CD4-positive, CD25-positive, alpha-beta regulatory T cell (primary cell): ENCODE measurements at places on chromosomes 12 and 14.

DNA sequence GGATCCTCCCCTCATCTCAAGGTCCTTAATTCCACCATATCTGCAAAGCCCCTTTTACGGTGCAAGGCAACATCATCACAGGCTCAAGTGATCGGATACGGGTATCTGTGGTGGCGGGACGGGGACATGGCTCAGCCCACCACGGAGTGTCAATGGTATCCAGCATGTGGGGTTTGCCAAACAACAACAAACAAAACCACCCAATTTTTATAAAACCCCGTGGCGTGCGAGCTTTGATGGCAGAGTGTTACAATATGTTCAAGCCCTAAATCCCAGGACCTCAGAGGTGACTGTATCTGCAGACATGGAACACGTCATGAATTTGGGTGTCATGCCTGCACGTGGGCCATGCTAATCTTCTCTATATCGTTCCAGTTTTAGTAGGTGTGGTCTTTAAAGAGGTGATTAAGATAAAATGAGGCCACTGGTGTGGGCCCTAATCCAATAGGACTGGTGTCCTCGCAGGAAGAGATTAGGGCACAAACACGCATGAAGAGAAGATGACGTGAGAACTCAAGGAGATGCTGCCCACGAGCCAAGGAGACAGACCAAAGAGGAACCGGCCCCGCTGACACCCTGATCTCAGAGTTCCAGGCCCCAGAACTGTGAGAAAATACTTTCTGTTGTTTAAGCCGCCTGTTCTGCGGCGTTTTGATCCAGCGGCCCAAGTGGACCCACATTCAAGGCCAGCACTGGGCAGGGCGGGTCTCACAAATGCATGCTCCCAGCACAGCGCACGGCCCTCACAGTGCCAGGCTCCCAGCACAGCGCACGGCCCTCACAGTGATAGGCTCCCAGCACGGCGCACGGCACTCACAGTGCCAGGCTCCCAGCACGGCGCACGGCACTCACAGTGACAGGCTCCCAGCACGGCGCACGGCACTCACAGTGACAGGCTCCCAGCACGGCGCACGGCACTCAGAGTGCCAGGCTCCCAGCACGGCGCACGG is 6.7 kb upstream of the GOLGA3 start:
- no peak for DNase-seq

- DNase-seq = no peak
Measured at GRCh38 chr12:103102225-103102744, 144.8 kb downstream of the ASCL1 start.

- DNase-seq = no peak
Measured at GRCh38 chr12:117071009-117071408, 28.2 kb downstream of the TESC start.

- DNase-seq = no peak
Measured at GRCh38 chr12:115382681-115383080, 698.7 kb upstream of the TBX3 start.

DNA sequence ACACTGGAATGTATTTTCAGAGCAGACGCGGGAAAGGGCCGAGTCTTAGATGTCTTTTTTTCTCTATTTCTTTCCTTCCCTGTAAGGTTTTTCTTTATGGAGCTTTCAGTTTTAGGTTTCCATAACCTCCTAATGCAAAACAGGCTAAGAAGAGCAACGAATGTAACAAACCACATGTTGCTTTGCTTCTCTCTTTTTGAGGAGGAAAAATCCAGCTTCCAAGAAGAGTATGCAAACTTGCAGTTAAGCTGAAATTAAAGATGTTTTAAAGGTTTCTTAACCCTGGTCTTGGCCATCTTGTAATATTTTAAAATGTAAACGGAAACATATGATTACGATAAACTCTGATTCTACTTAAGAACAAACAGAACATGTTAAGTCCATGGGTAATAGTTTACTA is 86.9 kb downstream of the PRICKLE1 start:
- DNase-seq = no peak
